ENCODE measurements at places on chromosomes 11 and 22.
A peak's percentile ranks its signal among the peaks of the same experiment; 100 is the strongest.

GRCh38 chr22:19902245-19902715 lies 39.3 kb upstream of the COMT start:
- no peak for DNase-seq

DNA sequence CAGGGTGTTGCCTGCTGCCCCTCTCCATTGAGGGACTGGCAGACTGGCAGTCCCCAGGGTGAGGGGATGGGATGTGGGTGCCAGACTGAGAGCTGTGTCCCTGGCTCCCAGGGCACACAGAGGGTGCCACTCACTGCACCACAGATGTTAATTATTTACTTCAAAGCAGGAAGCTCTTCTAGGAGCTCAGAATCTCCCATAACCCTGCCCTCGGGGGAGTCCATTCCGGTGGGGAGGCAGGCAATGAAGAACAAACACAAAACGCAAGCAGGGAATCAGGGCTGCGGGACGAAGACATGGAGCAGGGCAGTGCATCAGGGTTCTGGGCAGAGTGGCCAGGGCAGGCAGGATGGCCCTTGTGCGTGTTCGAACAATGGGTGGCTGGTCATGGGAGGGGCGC lies 24.4 kb upstream of the FLRT1 start:
- DNase-seq: no peak

GRCh38 chr11:106446302-106446701 lies 368.8 kb downstream of the AASDHPPT start:
- DNase-seq: no peak

DNA sequence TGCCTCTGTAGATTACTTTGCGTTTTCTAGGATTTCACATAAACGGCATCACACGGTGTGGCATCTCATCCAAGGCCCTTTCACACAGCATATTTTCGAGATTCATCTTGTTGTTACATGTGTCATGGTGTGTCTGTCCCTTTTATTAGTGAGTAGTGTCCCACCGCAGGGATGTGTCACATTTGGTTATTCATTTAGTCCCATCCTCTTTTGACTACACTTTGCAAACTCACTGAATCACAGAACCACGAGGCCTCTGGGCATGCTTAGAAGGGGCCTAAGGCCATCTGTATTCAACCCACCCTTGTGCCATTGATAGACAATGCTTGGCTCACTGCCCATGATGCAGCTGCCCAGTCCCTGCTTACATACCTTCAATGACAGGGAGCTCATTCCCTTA lies 4.2 kb upstream of the RAC2 start:
- DNase-seq: no peak

DNA sequence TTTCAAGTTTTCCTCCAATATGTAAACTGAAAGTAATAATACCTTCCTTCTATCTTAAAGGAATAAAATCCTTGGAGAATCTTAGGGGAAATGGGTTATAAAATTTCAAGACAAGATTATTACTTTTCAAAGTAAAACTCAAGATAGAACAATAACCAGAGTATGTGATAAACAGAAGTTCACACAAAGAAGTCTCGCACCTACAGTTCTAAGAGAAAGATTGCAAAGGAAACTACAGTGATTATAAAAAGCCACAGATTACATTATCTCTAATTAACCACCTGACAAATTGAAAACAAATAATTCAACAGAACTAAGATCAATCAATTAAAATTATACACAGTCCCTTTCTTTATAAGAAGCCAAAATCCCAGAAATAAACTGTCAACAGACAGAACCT lies 34.0 kb downstream of the AMBRA1 start:
- no peak for DNase-seq

- no peak for DNase-seq
These were observed 28.1 kb downstream of the INTS4 start for GRCh38 chr11:77966338-77966737.

DNA sequence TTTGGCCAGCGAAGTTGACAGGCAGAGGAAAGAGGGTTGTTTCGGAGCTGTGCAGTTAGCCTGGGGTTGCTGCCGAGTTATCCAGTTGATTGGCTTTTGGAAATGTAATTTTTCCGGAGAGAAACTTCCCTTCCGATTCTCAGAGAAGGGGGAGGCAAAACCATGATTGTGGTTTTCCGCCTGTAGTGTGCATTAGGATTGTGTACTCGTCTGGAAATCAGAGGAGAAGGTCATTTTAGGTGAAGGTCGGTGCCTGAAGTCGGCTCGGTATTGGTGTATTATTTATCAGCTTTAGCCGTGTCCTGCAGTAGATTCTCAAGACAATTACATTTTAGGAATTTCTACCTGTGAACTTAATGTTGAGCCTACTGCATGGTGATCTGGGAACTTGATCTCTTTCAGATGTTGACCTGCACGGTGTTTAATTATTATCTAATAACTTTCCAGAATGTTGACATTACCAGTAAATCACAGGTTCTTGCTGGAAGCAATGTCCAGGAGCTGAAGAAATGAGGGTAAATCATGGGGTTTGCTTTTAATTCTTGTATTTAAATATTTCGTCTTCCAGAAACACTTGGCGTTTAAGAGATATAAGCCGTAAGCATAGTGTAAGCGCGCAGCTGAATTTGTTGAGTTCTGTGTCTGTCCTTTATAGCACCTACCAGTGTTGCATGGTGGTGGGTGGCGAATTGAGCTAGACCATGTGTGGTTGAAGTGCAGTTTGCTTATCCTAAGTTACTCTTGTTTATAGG lies 1.3 kb downstream of the ARHGEF12 start:
- peak; percentile 37 for DNase-seq

DNA sequence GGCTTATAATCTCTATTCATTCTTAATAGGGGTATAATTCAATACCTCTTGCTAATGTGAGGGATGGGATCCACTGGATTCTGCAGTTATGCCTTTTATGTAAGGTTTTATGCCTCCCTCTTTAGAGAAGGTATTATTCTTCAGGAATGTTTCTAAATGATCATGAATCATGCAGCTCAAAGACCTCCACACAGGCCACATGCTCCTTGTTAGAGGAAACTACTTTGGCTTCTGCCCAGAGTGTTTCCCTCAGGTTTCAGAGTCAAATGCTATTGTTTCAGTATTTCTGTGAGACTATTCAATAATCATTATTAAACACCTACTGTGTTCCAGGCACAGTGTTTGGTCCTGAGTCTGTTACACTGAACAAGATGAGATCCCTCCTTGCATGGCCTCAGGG lies 115.9 kb downstream of the RAB38 start:
- no peak for DNase-seq

GRCh38 chr11:17606233-17607082 lies 59.4 kb downstream of the OTOG start:
- no peak for DNase-seq

DNA sequence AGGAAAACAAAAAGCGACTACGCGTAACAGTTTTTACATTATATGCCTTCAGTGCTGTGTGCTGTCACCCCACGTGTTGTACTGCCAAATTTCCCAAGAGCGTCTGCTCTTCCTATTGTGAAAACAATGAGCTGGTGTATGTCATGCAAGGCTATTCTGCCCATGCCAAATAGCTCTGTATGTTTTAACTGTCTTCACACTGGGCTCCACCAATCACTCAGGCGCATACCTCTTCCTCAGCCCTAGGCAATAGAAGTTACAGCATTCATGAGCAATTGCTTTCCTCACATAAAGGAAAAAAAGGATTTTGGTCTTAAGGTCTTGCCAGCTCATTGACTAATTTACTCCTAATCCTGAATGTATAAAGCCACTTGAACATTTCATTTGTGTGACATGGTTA lies 606.8 kb downstream of the NTM start:
- DNase-seq: no peak

DNA sequence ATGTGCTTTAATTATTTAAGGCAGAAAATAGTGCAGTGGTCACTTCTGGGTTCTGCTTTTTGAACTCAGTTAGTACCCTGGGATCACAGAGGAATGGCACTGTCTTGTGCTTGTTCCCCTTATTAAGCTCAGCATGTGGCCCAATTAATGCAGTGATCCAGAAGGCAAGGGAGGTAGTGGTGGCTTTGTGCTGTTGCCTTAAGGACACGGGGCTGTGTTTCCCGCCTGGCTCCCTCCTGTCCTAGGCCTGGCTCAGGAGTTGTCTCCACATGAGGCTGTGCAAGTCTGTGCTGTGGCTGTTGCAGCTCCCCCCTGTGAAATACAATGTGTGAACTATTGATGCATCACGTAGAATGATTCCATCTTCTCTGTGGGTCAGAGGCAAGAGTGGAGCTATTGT lies 49.2 kb upstream of the CABP7 start:
- no peak for DNase-seq

DNA sequence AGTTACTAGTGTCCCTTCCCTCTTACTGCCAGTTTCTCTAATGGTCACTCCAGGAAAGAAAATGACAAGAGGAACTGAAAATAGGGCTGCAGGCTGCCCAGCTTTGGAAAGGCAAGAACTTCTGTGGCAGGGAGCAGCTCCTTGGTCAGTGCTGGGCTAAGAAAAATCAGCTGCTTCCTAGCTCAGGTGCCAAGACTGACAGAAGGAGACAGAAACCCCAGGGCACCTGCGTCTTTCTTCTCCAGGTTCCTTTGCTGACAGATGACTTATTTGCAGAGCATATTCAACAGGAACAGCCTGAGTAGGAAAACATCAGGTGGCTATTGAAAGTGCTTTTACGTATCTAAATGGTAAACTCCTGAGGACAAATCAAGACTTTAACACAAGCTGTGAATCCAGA lies 25.4 kb downstream of the MAML2 start:
- DNase-seq: no peak

DNA sequence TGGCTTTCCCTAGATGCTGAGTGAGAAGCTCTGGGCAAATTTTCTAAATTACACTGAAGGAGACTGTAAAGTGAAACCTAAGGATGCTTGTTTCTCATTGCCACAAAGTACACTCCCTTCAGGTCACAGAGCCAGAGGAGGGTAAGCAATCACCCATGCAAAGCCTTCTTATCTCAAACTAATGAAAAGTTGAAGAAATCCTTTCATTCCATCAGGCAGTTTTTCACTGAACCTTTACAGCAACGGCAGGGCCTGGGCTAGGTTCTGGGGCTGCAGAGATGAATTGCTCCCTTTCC lies 106.2 kb downstream of the RASSF10 start:
- no peak for DNase-seq

DNA sequence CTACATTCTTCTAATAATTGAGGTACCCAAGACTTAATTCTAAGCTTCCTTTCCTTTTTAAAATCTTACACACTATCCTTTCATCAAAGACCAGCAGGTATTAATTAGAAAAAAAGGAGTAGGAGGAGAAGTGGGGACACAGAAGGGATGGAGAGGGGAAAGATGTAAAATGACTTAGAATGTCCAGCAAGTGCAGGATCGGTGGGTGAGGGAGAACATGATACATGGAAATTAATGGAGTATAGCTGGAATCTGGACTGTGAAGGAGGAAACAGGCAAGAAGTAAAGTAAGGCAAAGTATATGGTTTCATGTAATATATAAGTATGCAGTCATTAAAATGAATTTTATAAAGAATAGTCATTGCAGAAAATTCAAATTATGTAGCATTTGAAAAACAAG lies 63.7 kb upstream of the SC5D start:
- no peak for DNase-seq

- DNase-seq: no peak
These were observed 336.6 kb downstream of the CTTN start for GRCh38 chr11:70734911-70735310.

DNA sequence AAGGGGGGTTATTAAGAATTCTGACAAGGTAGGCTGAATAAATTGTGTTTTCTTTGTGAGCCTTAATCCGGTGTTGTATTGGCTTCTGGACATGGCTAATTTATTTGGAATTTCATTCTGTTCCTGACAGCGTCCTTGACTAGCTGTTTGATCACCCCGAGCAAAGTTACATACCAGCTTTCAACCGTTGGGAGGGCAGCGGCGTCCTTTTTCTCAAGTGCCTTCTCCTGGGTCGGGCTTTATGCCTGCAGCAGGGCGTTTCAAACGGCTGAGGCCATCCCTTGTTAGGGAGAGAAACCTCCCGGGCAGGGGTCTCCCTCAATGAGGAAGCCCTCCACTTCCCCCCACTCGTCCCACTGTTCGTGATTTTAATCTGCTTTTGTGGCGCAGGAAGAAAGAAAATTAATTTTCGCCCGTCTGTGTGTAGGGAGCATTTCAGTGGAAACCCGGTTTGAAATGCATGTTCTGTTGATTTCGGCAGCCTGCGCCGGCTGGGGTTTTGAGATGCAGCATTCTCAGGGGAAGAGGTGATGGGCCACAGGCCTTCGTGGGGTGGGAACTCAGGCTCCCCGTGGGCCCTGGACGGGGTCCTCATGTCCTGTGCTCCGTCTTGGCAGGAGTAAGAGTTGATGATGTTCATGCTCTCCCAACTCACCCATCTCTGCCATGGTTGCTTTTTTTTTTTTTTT lies 2.9 kb upstream of the SMIM38 start:
- no peak for DNase-seq

DNA sequence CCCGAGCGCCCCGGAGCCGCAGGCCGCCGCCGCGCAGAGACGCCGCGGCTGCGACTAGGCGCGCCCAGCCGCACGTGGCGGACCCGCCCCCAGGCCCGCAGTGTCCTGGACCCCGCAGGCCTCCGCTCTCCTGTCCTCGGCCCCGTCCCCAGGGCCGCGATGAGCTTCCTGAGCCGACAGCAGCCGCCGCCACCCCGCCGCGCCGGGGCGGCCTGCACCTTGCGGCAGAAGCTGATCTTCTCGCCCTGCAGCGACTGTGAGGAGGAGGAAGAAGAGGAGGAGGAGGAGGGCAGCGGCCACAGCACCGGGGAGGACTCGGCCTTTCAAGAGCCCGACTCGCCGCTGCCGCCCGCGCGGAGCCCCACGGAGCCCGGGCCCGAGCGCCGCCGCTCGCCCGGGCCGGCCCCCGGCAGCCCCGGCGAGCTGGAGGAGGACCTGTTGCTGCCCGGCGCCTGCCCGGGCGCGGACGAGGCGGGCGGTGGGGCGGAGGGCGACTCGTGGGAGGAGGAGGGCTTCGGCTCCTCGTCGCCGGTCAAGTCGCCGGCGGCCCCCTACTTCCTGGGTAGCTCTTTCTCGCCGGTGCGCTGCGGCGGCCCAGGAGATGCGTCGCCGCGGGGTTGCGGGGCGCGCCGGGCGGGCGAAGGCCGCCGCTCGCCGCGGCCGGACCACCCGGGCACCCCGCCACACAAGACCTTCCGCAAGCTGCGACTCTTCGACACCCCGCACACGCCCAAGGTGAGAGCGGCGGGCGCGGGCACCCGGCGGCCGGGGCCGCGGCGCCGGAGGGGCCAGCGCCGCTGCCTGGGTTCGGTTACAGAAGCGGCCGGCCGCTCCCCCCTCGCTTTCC lies 528 bp downstream of the WEE1 start:
- peak; percentile 33 for DNase-seq

GRCh38 chr22:46068593-46069491 lies 81.5 kb upstream of the PPARA start:
- peak; percentile 61 for DNase-seq

GRCh38 chr22:49466878-49467595 lies 360.6 kb downstream of the BRD1 start:
- no peak for DNase-seq

DNA sequence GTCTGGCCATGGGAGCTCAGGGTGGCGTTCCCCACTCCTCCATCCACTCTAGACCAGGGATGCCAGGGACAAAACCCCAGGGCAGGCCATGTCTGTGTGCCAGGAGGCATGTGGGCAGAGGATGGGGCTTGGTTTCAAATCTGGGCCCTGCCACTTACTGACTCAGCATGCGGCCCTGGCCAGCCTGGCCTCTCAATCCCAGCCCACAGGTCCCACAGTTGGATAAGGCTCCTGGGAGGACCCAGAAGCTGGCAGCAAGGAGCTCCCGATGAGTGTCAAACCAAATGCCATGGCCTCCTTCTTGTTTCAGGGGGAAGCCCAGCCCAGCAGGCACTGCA lies 1290.4 kb downstream of the BRD1 start:
- DNase-seq: no peak

- DNase-seq: peak; percentile 10
These were observed 377.7 kb downstream of the TENM4 start for GRCh38 chr11:79062814-79063762.

- DNase-seq: no peak
These were observed 39.1 kb upstream of the SPTBN2 start for GRCh38 chr11:66768088-66768521.

GRCh38 chr11:126348806-126349582 lies 6.5 kb upstream of the ST3GAL4 start:
- no peak for DNase-seq
